Left forelimb (tissue), 1 donor: ENCODE measurements at places on chromosomes 4 and X.

GRCh38 chrX:74924449-74925224, 615 bp downstream of the NEXMIF start:
- peak; percentile 69 for DNase-seq

DNA sequence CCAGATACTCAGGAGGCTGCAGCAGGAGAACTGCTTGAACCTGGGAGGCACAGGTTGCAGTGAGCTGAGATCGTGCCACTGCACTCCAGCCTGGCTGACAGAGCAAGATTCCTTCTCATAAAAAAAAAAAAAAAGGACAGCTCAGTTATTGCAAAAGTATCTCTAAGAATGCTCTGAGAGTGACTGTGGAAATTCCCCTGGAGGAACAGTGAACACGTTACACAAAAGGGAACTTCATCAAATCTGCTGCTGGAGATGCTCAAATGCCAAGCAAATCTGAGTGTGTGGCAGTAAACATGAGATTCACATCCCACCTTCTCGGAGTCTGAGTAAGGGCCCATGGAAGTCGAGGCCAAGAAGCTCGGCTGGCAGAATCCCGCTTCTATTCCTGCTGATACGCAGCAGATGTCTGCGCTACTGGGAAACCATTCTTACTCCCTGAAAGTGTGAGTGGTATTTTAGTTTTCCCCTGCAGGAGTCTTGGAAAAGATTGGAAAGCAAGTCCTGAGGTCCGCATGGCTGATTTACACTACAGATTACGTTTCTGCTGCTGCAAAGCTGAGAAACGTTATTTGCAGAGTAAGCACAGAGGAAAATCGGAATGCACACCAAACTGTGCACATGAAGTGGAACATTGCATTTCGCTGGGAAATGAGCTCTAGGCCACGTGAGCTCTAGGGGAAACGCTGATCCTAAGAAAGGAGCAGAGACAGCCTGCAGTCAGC, 162.9 kb downstream of the NSUN7 start:
- DNase-seq = no peak

DNA sequence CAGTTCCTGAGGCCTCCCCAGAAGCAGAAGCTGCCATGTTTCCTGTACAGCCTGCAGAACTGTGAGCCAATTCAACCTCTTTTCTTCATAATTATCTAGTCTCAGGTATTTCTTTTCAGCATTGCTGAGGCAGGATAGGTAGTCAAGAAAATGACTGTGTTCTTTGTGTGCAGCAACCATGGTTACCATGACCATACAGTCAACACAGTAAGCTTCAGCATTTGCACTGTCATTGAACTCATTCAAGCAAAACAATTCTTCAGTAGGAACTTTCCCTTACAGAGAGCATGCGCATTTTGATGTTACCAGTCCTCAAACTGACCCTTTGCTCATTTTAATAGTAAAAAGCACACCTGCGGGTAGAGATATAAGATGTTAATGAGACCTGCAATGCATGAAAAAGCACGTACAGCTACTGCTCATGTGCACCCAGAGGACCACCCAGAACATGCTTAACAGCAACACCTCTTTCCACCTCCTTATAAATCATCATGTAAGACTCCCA, 180.8 kb downstream of the PRKX start:
- DNase-seq = no peak

- no peak for DNase-seq
These were observed 135.4 kb upstream of the OTUD4 start for GRCh38 chr4:145315811-145316225.

GRCh38 chrX:152895724-152896420, 2.0 kb upstream of the ZNF185 start:
- no peak for DNase-seq

- DNase-seq = no peak
These were observed 4.5 kb downstream of the BMX start for GRCh38 chrX:15505101-15505500.

- DNase-seq = no peak
These were observed 206.3 kb upstream of the LCORL start for GRCh38 chr4:18227880-18228279.
